ENCODE measurements at places on chromosomes 11 and 22.
A peak's percentile ranks its signal among the peaks of the same experiment; 100 is the strongest.

DNA sequence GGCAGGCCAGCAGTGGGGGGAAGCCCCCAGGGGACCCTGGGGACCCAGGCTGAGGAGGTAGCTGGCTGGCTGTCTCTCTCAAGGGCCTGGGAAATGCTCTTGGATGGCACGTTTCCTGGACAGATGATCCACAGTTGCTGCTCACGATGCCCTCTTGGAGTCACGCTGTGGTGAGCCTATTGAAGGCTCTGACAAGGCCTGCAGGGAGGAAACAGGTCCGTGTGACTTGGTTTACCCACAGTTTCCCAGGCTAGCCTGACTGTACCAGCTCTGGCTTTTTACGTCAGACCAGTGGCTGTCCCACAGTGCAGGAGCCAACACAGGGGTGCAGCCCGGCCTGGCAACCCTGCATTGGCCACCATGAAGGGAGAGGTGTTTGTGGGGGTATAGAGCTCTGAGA is 29.2 kb upstream of the PPARA start:
- ATAC-seq = no peak

GRCh38 chr11:2142762-2143202 is 3.6 kb upstream of the IGF2 start:
- ATAC-seq = peak; percentile 94

DNA sequence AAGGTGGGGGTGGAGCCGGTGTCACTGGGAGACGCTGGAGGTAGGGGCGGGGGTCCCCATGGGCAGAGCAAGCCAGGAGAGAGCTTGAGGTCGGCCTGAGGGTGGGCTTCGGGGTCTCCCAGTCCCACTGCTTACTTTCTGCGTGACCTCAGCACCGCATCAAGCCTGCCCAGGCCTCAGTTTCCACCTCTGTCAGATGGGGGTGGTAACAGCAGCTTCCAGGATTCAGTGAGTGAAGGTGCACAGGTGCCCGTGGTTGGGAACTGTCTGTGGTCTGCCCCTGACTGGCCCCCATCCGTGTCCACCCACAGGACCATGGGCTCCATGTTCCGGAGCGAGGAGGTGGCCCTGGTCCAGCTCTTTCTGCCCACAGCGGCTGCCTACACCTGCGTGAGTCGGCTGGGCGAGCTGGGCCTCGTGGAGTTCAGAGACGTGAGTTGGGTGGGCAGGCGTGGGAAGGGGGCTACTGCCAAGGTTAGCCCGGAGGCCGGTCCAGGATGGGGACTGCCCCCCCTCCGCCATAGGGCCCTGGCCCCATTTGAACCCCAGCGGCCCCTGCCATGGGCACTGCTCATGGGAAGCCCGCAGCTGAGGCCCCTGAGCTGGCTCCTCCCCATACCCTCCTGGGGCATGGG is 2.2 kb downstream of the TCIRG1 start:
- ATAC-seq = no peak

DNA sequence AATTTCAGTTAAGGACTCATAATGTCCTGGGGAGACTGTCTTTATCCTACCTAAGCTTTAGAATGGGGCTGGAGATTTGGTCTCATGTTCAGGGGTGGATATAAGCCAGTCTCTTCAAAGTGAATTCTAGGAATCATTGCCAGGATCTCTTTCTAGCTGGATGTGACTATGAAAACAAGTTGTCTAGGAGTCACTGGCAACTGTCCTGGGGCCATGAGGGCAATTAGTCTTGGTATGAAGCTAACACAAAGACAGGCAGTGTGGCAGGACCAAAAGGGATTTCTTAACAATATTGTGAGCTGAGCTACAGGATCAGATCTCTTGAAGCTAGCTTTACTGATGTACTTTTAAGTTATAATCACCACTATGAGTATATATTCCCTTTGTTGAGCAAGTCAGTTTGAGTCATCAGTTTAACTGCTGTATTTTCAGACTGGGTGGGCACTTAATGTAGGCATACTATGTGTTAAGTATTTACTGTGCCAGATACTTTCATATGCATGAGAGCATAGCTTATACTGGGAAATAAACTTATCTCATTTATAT is 390.0 kb upstream of the CCDC90B start:
- no peak for ATAC-seq

DNA sequence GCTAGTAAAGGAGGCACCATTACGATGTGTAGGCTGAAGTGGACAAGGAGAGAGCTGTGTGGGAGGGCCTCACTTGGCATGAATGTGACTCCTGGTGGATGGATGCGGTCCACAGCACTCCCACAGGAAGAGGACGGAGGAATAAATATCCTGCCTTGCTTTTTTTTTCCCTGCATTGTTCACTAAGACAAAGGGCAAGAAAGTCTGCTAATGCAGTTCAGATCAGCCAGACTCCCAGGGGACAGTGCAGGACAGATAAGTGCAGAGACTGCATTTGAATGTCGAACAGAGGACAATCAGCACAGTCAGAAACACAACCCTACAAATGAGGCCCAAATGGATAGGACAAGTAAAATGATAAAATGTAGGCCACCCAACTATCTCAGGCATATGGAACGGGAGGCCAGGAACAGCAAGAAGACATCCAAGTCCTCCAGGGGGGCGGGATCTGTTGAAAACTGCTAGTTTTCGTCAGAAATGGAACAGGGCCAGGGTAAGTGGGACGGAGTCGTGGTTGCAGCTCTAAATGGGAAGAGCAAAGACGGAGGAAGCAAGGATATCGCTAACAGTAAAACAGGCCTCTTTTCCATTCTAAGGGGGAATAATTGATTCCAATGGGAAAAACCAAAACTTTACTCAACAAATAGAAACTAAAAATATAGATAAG is 25.2 kb upstream of the OR8B8 start:
- no peak for ATAC-seq

DNA sequence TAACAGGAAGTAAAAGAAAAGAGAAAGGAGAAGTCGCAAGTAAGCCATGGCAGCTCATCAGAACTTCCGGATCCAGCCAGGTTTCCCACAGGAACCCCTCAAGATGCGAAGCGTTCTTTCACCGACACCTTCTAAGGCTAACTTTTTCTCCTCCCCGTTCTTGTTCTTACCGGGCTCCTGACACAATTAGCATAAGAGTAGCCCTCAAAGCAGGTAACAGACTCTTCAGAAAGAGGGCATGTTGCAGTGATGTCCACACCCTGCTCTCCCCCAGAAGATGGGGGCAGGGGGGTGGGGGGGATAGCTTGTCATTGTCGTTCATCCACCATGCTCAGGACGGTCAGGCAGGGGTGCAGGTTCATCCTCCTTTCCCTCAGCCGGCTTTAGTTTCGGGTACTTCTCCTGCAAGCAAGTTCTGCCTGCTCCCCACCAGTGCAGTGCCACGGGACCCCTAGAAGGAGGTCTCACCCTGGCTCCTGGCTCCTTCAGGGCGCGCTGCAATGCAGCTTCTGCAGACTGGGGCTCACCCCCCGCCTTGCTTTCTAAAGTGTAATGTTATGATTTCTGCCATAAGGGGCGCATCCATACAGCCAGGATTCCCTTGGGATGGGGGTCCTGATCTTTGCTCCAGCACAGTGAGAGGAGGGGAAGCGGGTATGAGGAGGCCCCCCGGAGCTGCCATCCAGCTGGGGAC is 2.3 kb downstream of the OPCML start:
- ATAC-seq = no peak

DNA sequence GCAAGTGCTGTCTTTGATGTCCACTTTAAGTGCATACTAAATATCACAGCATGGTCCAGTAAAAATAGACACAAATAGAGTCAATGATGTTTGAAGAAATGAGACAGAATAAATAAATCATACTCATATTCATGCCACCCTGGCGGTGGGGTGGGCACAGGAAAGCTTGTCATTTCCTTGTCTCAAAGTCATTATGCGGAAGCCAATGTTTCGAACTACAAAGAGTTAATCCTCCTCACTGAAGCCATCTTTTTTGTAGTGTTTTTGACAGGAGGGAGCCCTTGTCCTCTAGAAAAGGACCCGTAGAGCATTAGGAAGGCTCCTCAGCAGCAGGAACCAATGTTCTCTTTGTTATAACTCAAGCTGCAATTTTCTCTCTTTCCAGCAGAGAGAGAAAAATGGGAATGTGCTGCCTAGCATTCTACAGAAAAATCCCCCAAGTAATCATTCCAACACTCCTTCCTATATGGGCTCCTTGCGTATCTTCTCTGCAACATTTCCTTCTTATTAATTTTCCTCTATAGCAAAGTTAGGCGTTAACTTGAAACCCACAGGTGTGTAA is 30.6 kb downstream of the SC5D start:
- no peak for ATAC-seq

DNA sequence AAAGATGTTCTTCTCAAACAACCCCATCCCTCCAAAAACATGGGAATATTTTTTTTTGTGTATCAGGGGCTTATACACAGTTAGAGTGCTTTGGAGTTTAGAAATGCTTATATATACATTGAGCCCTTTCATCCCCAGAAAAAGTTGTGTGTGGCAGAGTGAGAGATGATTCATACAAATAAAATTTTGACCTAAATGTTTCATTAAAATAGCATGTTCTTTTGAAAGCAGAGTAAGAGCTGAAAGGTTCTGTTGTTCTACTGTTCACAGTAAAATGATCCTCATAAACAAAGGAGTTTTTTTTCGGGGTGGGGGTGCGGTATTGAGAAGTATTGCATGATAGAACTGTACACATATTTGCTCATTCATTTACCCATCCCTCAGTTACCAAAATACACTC is 512.4 kb downstream of the DLG2 start:
- ATAC-seq = no peak

DNA sequence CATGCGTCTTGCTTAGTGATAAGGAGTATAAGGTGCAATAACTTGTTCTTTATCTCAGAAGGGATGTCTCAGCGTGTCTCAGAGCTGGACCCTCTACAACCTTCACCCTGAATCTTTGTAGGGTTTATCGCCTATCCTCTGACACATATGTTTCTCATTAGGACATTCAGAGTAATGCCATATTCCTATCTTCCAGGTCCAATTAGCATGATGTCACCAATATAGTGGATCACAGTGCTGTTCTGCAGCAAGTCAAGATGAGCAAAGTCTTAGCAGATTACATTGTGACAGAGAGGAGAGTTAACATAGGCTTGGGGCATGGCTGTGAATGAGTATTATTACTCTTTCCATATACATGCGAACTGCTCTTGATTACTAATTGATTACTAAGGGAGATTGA is 110.3 kb upstream of the CLPB start:
- ATAC-seq = no peak

- peak; percentile 76 for ATAC-seq
Measured at GRCh38 chr11:132632641-132633124, 899.6 kb downstream of the OPCML start.

- ATAC-seq = no peak
Measured at GRCh38 chr11:90646706-90647105, 423.9 kb upstream of the CHORDC1 start.

DNA sequence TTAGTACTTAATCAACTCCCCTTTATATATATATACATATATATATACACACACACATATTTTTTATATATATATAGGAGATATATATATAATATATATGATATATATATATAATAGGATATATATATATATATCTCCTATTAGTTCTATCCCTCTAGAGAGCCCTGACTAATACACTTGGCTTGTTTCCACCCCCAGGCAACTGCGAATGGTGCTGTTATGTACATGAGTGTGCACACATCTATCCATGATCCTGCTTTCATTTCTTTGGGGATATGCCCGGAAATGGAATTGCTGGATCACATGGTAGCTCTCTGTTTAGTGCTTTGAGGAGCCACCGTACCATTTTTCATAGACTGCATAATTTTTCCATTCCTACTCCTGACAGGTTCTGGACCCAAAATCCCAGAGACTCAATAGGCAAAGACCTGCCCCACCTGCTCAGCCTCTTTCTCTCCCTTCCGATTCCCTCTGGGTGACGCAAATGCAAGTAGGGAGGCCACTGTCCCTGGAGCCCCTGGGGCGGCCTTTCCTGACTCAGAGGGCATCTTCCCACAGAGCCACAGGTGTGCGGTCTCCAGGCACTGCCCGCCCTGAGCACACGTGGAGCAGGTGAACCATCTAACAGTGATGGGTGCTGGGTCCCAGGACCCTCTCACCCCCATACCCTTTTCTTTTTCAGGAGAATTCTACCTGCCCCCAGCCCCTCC is 12.0 kb downstream of the FGF3 start:
- no peak for ATAC-seq

- peak; percentile 66 for ATAC-seq
Measured at GRCh38 chr11:67053896-67054329, 2.7 kb upstream of the RHOD start.

DNA sequence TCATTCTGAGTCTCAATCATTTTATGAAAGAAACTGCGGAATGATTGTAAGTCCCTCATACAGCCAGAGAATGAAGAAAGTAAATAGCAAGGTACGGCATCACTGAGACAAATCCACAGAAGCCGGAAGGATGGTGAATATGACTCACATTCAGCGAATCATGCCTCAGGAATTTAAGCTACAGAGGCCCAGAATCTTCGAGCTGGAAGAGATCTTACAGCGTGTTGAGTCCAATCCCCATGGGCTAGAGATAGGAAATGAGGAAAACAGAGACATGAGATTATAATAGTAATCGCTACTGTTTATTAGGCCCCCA is 173.2 kb downstream of the KIF18A start:
- ATAC-seq = no peak

- ATAC-seq = no peak
Measured at GRCh38 chr11:77406396-77406795, 67.5 kb downstream of the PAK1 start.

GRCh38 chr22:33114565-33114964 is 56.4 kb upstream of the SYN3 start:
- ATAC-seq = no peak

DNA sequence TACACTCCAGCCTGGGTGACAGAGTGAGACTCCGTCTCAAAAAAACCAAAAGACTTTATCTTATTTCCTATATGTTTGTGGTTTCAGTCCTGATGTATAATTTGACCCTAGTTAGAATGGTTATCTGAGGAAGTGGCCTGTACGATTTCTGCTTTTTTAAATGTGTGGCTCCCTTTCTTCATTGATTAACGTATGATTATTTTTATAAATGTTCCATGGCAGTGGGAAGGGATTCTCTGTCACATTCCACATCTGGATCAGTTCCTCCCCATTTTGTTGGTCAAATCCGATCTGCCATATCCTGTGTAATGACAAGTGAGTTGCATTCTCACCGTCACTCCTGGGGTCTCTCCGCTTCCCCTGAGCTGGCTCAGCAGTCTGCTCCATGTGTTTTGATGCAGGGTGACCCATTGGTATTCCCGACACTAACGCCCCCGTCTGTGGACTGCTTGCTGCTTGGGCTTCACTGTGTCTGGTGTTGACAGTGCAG is 20.3 kb downstream of the NEAT1 start:
- ATAC-seq = no peak

DNA sequence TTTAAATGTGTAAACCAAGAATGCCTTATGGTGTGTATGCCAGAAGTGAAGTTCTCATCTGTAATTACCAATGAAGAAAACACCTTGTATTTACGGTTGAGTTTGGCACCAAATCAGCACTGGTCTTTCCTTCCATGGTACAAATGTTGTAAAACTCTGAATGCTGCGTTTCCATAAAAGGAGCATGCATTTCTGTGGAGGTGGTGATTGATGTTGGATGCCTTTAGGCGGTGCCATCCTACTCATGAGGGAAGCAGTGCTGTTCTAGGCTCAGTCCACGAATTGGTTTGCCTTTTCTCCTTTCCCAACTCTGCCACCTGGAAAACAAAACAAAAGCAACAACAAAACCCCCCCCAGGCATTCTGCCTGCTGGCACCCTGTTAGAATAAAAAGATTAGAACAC is 124.4 kb downstream of the TEAD1 start:
- no peak for ATAC-seq

Data from activated T-helper 17 cell treated with anti-CD3 and anti-CD28 coated beads, Interleukin-2, amount 50 U/mL, for 72 hours (primary cell).